HS-5 (cell line): ENCODE measurements at places on chromosomes 1 and 21.

- DNase-seq, result peak; percentile 36
Measured at GRCh38 chr21:46455575-46456385, 2.9 kb upstream of the DIP2A start.

- peak; percentile 58 for DNase-seq
Measured at GRCh38 chr1:17251701-17252376, 2.9 kb downstream of the PADI3 start.

- peak; percentile 49 for DNase-seq
Measured at GRCh38 chr1:39892601-39893595, 8.8 kb downstream of the MYCL start.

GRCh38 chr1:192399161-192399560 lies 82.4 kb downstream of the RGS21 start:
- DNase-seq, result no peak

DNA sequence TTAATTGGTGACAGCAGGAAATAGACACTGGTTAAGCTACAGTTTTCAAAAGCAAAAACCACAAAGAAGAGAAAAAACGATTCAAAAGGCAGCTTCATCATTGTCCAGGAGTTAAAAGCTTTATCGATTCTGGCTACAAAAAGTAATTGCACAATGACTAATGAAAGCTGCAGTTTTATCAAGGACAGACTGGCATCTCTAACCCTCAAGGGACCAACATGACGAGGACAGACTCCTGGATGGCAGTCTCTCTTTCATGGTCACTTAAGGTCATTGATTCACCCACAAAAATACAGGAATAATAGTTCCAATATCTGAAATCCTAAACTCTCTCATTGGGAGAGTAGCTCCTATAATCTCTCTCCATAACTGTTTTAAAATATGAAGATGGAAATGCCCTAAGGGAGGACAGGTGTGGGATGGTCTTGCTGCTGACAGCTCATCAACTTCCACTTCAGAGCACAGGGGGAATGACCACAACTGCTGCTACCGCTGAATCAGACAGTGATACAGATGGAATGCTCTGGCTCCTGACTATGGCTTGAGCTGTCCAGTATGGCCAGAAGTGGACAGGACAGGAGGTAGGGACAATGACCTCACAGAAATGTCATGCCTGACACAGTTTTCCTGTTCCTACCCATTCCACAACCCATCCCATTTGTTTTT lies 17.4 kb upstream of the CPLANE2 start:
- DNase-seq, result no peak

- no peak for DNase-seq
Measured at GRCh38 chr1:214380396-214380795, 99.4 kb downstream of the SMYD2 start.

- DNase-seq, result no peak
Measured at GRCh38 chr1:109643385-109644230, 12.3 kb upstream of the GSTM4 start.

- no peak for DNase-seq
Measured at GRCh38 chr1:203481196-203481595, 5.6 kb downstream of the PRELP start.

- DNase-seq, result no peak
Measured at GRCh38 chr1:153612755-153613331, at the start of gene S100A16. Gene S100A16, minus strand, starts transcription at chr1:153613137. Its CDS starts 4,986 bp downstream, at chr1:153608151.

DNA sequence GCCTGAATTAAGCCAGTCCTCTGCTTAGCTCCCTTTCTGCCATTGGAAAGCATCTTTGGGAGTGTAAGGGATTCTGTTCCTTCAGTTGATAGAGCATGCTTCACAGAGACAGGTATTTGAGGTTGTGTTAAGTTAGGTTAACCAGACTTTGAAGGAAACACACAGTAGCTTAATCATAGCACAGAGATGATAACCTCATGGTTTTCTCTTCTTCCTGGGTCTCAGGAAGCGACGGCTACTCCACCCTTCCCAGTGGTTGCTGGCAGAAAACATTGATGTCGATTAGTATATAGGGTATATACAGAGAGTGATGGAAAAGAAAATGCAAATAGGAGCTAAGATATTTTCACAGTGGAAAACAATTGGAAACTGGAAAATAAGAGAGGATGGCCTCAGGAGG lies 42.0 kb downstream of the S1PR1 start:
- DNase-seq, result no peak

- no peak for DNase-seq
Measured at GRCh38 chr1:3775490-3776230, 3.1 kb downstream of the SMIM1 start.

DNA sequence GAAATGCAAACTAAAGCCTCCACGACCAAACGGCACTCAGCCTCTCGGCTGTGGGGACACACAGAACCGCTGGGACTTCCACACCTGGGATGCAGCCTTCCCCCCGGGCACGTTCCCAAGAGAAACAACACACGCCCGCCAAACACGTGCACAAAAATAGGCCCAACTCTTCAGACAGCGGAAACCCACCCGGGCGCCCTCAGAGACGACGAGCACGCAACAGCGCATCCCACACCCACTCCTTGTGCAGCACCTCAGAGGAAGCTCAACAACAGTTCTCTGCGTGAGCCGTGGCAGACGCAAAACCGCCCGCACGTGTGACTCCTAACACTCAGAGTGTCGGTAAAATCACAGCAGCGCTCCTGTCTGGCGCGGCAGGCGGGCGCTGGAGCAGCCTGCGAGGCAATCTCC lies 5.3 kb downstream of the C1orf159 start:
- DNase-seq, result no peak

- no peak for DNase-seq
Measured at GRCh38 chr1:226027538-226028217, 28.5 kb upstream of the SDE2 start.

GRCh38 chr1:227824204-227824603 lies 8.7 kb downstream of the PRSS38 start:
- DNase-seq, result no peak

- DNase-seq, result peak; percentile 43
Measured at GRCh38 chr1:167095368-167095767, 1.5 kb downstream of the STYXL2 start.

DNA sequence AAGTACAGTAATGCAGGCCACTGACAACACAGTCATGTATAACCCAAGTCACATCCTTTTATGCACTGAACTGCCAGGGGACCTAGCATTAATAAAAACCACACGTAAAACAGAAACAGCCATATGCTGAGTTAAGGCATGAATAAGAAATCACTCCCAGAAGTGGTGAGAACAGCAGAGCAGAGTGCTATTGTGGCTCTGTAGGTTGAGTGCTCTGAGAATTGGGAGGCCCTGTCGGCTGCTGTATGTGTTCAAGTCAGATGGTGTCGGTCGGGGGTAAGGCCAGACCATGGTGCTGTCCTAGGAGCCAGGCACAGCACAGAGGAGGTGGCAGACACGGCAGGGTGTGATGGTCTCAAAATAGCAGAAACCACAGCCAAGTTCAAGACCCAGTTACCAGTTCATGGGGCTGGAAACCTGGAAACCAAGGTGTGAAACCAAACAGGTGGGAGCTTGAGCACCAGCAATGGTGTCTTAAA lies 126.6 kb upstream of the COA6 start:
- no peak for DNase-seq

DNA sequence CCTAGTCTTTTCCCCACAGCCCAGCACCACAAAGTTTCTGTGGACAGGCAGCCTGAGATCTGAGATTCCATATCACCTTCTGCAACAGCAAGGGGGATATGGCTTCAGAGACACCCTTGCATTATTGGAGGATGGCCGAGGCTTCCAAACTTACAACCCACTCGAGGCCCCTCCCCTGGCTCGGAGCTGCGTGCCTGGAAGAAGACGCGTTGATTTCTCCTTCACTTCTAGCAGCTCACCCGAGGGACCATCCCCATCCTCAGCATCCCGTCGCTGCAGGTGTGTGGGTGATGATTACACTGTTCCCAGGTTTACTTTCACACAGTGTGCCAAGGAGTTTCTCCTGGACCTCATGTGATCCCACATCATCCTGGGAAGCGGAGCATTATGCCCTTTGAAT lies 277.9 kb downstream of the MATN1 start:
- no peak for DNase-seq

DNA sequence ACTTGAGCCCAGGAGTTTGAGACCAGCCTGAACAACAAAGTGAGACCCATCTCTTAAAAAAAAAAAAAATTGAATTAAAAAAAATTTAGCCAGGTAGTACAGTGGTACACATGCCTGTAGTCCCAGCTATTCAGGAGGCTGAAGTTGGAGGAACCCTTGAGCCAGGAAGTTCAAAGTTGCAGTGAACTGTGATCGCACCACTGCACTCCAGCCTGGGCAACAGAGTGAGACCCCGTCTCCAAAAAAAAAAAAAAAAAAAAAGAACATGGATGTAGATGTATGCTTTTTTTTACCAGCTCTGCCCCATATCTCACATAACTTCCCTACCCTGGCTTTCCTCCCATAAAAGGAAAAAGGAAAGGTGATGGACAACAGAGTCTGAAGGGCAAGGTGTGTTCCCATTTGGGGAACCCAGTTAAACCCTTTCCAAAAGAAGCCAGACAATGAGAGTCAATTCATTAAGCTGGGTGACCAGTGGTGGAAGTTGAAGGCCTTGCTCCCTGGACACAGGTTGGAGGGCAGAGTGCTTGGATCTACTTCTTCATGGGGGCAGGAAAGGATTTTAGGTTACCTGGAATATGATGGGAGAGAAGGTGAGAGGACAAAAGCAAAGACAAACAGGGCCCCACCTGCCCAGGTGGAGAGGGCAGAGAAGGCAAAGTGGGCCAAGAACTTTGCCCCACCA lies 2.9 kb downstream of the KRTCAP2 start:
- no peak for DNase-seq

DNA sequence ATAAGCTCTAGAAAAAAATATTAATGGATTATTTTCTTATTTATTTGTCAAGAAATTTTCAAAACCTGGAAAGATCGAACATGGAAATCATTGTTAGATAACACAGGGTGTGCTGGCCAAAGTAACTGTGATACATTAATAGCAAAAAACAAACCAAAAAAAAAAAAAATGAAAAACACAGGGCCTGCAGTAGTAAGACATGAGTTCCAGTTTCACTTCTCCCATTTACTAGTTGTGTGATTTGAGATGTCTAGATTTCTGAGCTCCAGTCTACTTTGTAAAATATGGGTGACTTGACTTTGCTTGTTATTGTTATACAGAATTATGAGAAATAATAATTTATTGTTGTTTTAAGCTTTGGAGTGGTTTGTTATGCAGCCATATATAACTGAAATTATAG lies 13.6 kb downstream of the FAM177B start:
- no peak for DNase-seq

DNA sequence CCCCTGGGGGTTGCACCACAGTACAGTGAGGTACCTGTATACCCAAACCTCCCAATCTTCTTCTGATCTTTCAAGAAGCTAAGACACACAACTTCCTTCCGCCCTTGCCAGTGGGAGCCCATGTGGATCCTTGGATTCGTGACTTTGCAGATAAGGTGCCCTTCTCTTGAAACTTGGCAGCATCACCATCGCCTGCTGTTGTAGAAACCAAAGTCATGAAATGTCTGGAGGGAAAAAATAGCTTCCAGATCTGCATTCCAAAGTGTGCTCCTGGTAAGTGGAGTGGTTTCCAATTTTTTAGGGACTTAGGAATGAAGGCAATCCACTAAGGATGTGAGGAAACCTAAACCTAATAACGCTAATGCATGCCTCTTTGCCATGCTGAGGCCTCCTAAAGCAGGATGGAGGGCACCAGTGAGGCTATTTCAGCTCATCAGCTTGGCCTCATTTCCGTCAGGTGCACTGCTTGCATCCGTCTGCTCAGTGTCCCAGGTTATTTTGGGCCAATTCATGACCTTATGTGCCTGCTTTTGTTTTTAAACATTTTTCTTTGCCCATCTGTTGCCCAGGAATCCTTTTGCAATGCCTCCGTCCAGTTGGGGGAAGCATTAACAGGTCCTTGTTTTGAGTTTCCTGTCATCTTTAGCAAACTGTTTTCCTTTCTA lies 8.2 kb upstream of the EFHD2 start:
- DNase-seq, result no peak

GRCh38 chr1:57671750-57672149 lies 247.9 kb upstream of the DAB1 start:
- no peak for DNase-seq

GRCh38 chr1:17690906-17691634 lies 64.1 kb upstream of the ACTL8 start:
- no peak for DNase-seq

DNA sequence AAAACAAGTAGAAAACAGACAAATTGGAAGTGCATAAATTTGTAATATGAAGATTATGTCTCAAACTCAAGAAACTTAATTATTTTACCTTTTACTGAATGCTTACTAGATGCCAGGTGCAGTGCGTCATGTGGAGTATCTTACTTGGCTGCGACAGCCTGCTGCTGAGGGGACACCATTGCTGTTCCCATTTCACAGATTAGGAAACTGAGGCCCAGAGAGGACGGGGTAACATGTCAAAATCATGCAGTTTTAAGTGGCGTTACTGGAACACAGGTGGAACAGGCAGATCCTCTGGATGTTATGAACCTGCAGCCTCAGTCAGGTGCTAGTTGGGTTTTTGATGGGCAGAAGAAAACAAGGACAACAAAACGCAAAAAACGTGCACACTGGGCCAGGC lies 7.3 kb upstream of the DHRS3 start:
- DNase-seq, result no peak

GRCh38 chr1:241724741-241725356 lies 72.8 kb downstream of the WDR64 start:
- DNase-seq, result no peak

- DNase-seq, result no peak
Measured at GRCh38 chr1:4677608-4678007, 23.2 kb downstream of the AJAP1 start.

DNA sequence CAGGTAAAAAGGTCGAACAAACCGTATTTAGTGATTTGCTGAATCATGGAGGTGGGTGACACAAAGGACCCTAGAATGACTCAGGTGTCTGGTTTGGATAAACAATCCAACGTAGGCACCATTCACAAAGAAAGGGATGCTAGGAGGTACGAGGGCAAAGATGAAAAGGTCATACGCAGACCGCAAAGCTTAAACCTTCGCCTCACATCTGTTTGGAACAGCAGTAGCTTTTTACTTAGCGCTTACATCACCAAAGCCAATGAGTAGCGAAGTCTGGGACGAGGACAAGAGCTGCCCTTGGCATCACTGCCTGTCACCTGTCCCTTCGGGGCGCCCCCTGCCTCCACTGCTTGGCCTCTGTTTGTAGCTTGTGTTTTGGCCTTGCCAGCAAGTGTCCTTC lies 350.2 kb downstream of the SMYD3 start:
- no peak for DNase-seq

DNA sequence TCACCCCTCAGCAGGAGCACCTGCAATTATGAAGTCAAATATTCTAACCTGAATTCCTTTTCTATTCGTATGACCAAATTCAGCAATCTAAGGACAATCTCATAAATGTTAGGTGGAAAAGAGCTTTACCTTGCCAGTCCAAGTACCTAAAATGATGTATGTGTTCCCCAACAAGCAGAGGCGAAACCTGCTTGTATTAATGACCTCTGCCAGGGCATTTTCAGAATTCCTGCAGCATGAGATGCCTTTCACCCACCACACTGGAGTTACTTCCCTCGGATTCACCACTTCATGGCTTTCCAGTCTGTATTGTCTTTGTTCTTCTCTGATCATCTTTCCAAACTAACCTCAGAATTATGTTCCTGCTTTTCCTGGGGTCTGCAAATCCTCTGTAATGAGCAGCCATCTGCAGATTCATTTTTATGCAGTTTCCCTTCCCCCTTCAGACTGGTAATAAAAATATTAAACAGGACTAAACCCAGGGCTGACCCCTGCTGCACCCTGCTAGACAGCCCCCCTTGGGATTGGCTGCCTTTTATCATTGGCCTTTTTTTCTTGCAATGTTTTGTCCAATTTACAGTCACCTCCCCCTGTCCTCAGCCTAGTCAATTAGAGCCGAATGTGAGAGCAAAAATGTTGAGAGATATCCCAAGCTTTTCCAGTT lies 26.6 kb upstream of the CASQ2 start:
- no peak for DNase-seq

- no peak for DNase-seq
Measured at GRCh38 chr1:156382561-156382960, 13.6 kb downstream of the RHBG start.
